ENCODE measurements at places on chromosomes 5 and 9.

DNA sequence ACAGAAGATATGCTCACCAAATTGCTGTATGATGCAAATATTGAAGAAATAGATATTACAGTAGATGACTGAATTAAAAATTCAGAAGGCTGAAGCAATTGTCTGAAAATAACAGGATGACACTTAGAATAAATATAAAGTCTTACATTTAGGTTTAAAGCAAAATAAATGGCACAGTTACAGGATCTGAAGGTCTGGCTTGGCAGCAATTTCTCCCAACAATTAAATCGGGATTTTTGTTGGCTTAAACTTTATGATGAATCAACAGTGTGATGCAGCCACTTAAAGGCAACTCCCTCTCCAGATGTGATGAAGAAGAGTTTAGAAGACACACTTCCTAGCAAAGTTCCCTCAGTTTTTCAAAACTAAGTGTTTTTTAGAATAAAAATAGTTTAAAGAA lies 80.5 kb downstream of the NREP start:
- no peak for DNase-seq

DNA sequence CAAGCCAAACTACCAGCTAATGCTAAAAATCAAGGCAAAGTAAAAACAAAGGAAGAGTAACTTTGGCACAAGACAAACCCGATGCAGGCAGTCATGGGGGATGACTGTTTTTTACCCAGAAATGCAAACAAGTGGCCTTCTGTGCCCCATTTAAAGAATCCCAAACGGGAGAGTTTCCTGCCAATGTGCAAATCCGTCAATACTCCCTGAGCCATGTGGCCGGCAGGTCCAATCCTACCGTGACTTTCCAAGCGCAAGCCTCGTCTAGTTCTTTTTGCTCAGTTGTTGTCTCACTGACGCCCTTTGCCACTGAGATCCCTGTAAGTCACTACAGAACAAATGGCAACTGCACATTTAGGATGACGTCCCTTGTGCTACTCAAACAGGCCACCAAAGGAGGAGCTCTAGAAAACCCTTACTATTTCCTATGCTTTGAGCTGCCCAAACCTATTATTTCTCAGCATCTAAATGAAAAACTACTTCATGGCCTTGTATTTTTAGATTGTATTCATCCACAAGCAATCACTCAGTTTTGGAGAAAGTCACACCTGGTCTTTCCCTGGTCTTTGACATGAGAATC lies 43.4 kb downstream of the OTULIN start:
- DNase-seq = no peak

DNA sequence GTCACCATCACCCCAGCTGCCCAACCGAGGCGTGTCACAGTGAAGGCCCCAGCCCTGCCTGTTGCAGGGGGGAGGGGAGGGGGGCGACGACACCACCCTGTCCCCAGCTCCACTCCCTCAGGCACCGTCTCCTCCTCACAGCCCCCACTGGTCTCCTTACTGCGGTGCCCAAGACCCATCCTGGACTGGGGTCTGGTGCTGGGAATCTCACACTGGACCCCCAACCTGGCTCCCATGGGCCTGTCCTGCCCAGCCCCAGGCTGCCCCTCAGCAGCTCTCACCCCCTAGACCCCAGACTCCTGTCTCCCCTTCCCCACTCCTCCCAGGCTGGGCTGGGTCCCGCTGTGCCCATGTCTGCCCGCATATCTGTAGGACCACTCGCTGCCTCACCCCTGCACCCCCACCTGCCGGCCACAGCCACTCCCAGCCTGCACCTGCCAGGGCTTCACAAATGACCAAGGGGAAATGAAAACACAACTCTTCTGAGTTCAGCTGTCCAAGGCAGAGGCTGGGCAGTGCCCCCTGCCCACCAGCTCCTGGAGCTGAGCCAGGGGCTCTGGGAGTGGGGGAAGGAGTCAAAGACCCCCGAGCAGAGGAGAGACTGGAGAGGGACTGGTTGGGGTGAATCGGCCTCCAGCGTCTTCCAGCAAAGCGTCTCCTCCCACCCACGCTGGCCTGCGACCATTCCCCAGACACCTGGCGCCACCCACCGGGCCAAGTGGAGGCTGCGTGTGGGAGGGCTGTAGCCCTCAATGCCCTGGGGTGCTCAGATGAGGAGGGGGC lies 32.6 kb upstream of the EGFL7 start:
- DNase-seq = peak; percentile 36

- no peak for DNase-seq
Observed at GRCh38 chr9:22088717-22089061, 79.6 kb upstream of the CDKN2B start.

GRCh38 chr5:124007675-124008398 lies 495.9 kb downstream of the CSNK1G3 start:
- DNase-seq = no peak

DNA sequence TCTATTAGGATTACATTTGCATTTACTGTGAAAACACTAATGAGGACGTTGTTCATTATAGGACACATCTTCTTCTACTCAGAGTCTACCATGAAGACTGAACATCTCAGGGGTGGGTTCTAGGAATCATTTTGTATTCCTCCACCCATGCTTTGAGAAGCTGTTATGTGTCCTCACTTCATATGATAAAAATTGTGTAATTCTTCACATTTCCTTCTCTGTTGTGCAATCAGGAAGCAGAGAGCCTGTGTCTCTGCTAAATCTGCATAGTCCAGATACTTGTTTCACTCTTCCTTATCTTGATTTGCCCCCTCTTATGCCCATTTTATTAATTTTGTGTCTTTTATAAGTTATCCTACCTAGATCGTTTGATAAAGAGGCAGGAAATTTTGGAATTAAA lies 97.8 kb upstream of the IQGAP2 start:
- DNase-seq = no peak

DNA sequence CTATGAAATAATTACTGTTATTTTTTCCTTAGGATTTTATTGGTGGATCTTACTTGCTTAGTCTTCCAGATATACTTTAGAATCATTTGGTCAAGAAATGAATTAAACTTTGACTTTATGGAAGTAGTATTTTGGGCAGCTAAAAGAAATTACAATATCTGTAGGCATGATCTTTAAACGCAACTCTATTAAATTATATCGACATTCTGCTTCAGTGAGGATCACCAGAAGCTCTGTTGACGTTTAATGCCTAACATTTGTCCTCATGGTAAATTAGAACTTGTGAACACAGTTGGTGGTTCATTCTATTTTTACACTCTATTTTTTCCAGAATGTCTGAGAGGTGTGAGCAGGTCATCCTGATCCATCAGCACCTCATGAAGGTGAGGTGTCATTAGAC lies 211.6 kb downstream of the TMEM167A start:
- no peak for DNase-seq

- DNase-seq = no peak
Observed at GRCh38 chr9:136587145-136587943, 41.5 kb upstream of the NOTCH1 start.

GRCh38 chr9:132144708-132145365 lies 17.0 kb upstream of the NTNG2 start:
- no peak for DNase-seq

DNA sequence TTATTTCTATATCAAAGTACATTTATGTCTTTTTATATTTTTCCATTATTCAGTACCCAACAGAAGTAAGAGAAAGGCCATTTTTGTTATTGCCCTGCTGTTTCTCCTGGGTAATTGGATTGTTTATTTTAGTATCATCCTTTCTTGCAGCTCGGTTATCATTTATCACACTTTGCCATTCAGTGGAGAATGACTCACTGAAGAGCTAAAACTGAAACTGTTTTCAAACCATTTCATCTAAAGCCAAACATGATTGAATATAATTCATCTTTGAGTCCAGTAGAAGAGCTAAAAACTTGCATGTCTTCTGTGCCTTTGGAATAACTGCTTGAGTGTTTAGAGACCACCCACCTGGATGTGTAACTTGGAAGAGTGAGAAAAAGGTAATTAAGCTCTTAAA lies 139.5 kb upstream of the PRDM9 start:
- no peak for DNase-seq

- no peak for DNase-seq
Observed at GRCh38 chr5:31029925-31030324, 163.6 kb upstream of the CDH6 start.

GRCh38 chr9:86633945-86634344 lies 279.7 kb upstream of the TUT7 start:
- DNase-seq = no peak

GRCh38 chr9:96071076-96071814 lies 195.8 kb downstream of the ERCC6L2 start:
- peak; percentile 13 for DNase-seq

- DNase-seq = no peak
Observed at GRCh38 chr5:173119719-173120118, 24.6 kb upstream of the BNIP1 start.

- no peak for DNase-seq
Observed at GRCh38 chr9:33510262-33511183, 13.5 kb upstream of the ANKRD18B start.

DNA sequence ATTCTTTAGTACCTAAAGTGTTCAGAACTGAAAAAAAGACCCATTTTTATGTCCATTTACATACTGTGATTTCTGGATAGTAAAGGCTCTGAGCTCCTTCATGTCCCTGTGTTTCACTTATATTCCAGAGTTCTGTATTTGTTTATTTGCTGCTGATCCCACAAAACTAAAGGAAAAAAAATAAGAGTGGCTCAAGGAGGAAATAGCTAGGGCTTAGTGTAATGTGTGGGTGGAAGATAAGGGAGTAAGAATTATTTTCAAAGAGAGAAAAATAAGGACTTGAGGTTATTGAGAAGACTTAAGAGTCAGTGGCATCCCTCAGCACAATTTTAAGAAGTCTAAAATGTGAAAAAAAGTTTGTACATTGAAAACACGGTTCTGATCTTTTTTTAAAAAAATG lies 46.0 kb downstream of the ENTREP1 start:
- no peak for DNase-seq

DNA sequence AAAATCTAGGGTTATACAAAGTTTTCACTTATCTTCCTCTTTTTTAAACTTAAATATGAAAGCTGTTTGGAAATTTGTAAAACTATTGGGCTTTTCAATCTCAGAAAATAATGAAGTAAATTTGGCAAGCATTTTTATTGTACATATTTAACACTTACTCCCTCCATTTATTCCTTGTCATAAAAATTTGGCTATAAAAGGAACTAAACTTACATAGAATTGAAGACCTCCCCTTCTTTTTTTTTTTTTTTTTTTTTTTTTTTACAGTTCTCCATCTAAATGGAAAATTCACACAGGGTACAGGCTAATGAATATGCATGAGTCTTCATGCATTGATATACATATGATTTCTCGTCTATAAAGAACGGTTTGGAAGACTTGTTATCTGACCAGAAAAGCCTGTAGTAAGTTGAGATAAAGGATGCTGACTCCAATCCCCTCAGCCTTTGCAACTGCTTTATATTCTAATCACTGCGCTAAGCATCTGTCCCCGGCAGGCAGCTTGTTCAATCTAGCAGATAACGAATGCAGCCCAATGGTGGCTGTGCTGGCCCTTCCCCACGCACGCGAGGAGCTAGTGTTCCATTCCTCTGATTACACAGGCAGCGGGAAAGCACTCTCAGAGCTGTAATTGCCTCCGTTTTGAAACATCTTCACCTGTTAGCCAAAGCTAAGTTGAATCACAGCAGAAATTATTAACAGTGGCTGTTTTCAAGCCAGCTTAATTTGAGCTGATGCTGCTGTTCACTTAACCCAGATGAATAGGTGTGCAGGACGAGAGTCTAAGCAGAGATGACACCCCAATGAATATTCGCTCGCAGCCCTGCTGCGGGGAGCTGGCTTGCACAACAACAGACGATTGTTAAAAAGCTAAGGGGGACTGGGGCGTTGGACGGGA lies 453.8 kb upstream of the ZNF608 start:
- DNase-seq = no peak

DNA sequence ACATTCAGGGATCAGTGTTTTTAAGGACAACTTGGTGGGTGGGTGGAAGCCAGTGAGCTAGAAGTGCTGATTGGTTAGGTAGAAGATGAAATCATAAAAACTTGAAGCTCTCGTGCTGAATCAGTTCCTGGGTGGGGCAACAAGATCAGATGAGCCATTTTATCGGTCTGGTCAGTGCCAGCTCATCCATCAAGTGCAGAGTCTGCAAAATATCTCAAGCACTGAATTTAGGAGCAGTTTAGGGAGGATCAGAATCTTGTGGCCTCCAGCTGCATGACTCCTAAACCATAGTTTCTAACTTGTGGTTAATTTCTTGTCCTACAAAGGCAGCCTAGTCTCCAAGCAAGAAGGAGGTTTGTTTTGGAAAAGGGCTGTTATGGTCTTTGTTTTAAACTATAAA lies 166.4 kb downstream of the FAM170A start:
- DNase-seq = no peak

DNA sequence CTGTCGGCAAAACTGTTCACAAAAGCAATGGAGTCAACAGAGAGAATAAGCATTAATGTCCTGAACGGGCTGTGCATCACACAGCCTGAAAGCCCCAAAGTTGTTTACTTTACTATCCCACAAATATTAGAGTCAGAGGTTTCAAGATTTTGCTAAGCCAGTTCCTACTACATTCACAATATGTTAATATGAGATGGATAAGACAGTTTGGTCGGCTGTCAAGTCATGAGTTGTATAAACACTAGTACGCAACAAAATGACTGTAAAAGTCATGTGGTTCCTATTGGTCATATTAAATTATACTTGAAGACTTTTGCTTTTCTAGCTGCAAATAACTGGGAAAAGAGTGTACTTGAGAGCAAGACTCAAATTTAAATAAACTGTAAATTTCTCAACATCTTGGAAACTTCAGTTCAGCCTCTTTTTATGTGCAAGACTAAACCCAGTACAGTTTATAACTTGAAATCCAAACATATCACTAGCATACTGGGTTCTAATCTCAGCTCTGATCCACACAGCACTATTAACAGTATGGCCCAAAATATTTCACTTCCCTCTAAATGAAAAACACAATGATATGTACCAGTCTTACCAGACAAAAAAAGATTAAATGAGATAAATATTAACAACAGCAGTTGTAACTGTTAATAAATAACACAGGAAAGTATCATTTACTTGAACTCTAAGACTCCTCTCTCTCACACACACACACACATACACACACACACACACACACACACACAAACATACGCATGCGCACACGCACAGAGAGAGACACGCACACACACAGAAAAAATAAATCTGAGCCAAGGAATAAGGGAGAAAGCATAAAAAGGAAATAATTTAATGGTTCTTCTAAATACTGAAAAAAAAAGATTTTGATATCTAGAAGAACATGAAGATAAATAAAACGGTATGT lies 33.1 kb downstream of the FANCC start:
- DNase-seq = no peak

DNA sequence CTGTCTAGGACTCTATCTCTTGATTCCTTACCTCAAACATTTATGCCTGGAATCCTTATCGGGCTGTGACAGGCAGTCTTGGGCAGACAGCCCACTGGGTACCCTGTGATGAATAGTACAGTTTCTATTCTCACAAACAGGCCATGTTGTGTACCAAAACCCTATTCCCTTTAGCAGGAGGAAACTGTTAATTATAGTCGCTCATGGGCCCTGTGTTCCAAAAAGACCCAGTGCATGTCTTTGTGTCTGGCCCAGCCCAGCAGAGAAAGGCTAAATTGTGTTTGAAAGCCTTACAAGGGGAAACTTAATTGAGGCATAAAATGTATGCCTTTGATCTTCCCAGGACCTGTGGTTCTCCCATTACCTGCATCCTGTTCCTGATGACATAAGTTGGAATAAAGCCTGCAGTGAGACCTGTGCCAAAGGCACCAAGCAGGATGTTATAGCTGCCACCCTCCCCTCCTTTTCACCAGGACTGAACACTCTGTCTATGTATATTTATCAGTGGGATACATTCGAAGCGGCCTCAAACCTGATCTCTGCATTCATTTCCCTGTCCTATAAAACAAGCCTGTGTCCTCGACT lies 43.3 kb downstream of the TLR4 start:
- no peak for DNase-seq
